ENCODE measurements at places on chromosomes 2 and 18. TPM values are rescaled to one million over a fixed set of nuclear protein-coding genes. Genes with fewer than 3 reads are reported as not detected.

Gene RTP5
- total RNA-seq: not detected

Gene TM4SF20
- total RNA-seq: not detected

Gene LYPD1
- not detected for total RNA-seq

Gene HADHB
- 239 TPM for total RNA-seq

Gene TOGARAM2
- 2.0 TPM for total RNA-seq

Gene UGT1A3
- total RNA-seq: not detected

Gene EMILIN1
- 257 TPM for total RNA-seq

Gene GALR1
- 0.12 TPM for total RNA-seq

Gene NDUFB3
- 41.5 TPM for total RNA-seq

Gene GAD1
- total RNA-seq: not detected

Gene CCDC68
- total RNA-seq: 6.2 TPM

Gene PRKAG3
- not detected for total RNA-seq
